ENCODE measurements at places on chromosomes 2 and 18.
A peak's percentile ranks its signal among the peaks of the same experiment; 100 is the strongest.

DNA sequence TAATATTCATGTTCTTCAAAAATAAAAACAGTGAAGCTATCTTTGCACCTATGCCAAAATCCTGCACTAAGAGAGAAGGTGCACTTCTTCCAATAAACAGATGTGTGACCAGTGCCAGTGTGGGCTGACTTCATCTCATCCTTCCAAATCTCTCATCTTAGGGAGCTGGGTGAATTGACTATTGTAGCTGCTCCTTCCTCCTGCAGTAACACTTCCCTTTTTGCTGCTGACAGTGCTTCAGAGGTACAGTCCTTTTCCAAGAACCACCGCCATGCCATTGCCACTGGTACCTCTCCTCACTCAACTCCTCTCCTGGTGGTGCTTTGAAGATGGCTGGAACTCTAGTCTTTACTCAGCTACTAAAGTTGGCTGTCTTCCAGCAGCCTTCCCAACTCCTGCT is 42.1 kb upstream of the ARHGAP25 start:
- no peak for DNase-seq

DNA sequence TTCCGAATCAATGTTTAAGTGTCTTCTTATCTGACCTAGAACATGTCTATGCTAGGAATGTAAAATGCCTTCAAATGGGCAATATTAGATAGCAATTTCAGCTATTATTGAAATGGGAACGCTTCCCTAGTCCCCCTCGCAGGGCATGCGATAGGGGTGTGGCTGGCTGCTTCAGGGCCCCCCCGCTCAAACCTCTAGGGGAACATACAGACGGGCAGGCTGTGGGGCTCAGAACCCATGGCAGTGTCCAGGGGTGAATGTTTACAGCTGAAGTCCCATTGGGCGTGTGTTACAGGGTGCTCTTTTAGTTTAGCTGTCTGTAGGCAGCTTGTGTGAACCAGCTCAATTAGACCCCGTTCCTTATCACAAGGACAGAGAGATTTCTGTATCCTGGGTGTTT is 315.9 kb downstream of the DSEL start:
- no peak for DNase-seq

GRCh38 chr2:100260712-100261620 is 61.3 kb downstream of the LONRF2 start:
- peak; percentile 63 for DNase-seq

DNA sequence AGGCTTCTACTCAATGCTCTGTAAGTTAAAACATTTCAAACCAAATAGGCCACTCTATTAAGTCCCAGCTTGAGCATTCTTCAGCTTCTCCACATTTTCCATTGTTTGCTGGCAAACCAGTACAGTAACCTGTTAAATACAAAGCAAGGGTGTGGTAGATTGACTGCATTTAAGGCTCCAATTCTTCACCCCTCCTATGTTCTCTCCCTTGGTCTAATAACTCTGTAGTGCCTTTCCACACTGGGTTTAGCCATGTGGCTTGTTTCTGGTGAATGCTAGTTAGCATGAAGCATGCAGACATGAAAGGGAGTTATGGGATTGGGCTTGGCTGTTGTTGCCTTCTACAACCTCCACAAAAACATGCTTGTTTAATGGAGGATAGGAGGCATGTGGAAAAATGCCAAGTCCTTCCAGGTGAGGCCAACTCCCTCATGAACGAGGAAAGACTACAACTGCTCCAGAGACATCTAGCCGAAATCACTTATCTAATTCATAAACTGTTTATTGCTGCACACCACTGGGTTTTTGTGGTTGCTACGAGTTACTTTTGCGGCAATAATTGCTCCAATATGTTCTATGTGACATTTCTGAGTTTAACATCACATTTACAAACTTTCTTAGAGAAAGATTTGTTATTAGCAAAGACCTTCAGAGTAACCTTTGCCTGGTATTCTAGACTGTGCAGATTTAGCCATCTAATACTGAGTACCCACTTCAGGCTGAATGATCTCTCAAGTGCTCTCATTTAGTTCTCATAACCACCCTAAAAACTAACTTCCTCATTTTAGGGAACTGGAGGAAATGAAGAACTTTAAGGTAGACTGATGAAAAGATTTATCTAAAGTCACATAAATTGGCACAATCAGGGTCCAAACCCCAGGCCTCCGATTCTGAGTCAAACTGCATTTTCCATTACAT is 104.0 kb downstream of the SMAD2 start:
- no peak for DNase-seq

DNA sequence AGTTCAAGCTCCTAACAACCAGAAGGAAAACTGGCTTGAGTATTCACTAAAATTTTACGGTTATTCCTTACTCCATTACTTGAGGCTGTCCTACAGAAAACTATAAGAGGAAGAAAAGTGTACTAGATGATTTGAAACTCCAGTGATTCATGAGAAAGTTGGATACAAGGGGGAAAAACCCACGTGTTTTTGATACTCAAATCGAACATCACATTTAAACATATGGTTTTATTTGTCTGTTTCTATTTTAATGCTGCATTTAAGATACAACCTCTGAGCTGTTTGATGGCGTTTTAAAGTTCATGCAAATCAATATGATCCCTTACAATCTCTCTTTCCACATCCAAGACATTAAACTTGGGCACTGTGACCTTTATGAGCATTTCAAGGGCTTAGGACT is 125.1 kb upstream of the LMAN1 start:
- DNase-seq: no peak

GRCh38 chr2:127984551-127984950 is 43.3 kb downstream of the SAP130 start:
- no peak for DNase-seq

- no peak for DNase-seq
These were observed 77.2 kb upstream of the OTOS start for GRCh38 chr2:240217431-240218301.

DNA sequence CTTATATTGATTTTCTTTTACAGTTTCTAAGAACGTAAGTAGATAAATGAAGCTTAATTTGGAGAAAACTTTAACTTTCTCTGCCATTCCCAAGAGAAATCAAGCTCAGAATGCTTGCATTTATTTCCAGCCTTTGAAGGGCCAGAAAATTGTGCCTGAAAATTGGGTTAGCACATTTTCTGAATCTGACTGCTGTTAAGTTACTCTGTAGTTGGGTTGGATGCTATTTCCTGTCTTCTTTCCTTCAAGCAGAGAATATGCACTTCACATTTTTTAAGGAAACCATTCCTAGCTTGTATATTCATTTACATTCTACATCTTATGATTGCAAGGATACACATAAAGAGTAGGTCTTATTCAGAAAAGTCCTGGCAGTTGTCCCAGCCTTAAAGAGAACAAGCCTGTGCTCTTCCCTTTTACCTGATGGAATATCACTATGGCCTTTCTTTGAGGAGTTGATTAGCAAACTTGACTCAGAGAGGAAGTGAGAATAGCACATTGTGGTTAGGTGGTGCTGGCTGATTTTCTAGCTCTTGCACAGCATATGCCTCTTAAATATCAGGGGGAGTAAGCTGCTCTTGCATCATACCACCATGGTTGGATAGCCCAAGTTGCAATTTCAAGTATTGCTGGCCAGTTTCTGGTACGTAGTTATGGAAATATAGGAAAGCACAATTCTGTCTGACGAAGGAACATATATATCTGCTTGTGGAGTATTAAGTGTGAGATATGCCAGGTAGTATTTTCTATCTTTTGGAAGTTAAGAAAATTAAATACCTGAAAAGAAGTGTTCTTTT is 133.7 kb downstream of the COMMD1 start:
- DNase-seq: no peak

- peak; percentile 11 for DNase-seq
These were observed at the start of gene MYO3B for GRCh38 chr2:170177950-170178781. MYO3B (plus strand) TSS chr2:170178147; CDS start chr2:170178288, 141 bp downstream.

- no peak for DNase-seq
These were observed 60.1 kb upstream of the RMP24 start for GRCh38 chr18:35912332-35912731.

- DNase-seq: no peak
These were observed 195.3 kb downstream of the RND3 start for GRCh38 chr2:150292192-150292591.

DNA sequence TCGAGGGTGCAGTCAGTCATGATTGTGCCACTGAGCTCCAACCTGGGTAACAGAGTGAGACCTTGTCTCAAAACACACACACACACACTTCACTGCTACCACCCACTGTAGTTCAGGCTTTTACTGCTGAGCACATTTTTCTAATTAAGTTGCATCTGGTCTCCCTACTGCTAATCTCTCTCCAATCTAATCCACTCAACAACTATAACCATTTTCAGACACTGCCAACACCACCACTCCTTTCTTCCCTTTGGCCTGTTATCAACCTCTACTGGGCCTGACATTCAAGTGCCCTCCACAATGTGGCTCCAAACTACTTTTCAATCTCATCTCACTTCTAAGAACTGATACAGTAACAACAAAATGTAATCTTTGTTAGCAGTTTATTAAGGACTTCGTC is 44.8 kb downstream of the RMP24 start:
- DNase-seq: no peak

- no peak for DNase-seq
These were observed 80.4 kb downstream of the ARMC9 start for GRCh38 chr2:231278868-231279267.

- DNase-seq: no peak
These were observed 486.0 kb downstream of the ERBB4 start for GRCh38 chr2:212052412-212053159.

DNA sequence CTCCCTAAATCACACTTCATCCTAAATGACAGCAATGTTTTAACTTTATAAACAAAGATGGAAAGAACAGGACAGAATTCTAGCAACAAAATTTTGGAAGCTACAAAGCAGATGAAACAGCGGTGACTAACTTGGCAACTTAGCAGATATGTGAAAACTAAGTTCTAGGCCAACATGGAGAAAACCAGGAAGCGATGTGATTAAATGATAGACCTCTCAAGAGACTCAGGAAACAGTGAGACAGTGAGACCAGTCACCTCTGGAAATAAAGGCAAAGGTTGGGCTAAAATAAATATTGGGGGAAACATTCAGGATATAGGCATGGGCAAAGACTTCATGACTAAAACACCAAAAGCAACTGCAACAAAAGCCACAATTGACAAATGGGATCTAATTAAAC is 24.4 kb upstream of the ZBTB7C start:
- no peak for DNase-seq

GRCh38 chr2:227280895-227281294 is 44.2 kb upstream of the MFF start:
- DNase-seq: no peak
